Heart left ventricle (tissue), 16 donors: ENCODE measurements at places on chromosomes 5 and 9. TPM values are rescaled to one million over a fixed set of nuclear protein-coding genes. Genes with fewer than 3 reads are reported as not detected.

- no peak overlapping the region for H3K4me3 ChIP-seq
- no peaks in the 10 kb centered on the region for H3K36me3 ChIP-seq
Observed at GRCh38 chr5:122267185-122267584, 44.9 kb upstream of the SNCAIP start.

DNA sequence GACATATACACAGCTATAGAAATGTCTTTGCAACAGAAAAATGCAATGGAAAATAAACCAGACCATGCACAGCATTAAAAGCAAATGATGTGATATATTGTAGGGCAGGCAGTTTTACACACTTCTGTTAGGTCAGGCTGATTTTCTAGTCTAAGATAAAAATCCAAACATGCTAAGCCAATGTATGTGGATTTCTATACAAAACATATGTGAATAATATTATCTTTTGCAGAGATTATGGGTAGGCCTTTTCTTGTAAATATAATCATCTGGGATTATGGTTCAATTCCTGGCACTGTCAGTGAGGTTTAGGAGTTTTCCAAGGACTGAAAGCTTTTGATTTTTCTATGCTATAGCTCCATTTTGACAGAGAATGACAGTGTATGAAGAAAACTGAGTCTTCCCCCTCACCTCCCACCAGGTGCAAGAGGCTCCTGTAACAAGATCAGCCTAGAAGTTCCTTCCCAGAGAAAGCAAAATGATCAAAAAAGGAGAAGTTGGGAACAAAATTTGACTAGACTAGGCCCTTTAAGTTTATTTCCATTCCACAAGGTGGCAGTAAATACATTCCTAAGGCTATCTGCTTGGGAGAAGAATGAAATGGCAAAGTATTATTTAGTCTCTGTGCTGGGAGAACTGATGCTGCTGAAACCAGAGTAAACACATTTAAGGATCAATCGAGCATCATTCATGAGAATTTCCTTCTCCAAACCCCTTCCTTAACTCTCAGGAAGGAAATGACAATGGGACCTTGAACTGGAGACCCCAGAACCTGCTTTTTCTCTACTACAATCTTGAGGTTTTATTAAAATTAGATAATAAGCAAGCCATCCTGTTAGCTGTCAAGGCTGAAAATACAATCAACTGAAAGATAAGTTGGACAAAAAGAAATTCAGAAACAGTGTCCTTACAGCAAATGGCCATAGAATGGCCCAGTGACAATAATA is 133.0 kb upstream of the TUT7 start:
- no peaks in the 10 kb centered on the region for H3K36me3 ChIP-seq
- no peak overlapping the region for H3K4me3 ChIP-seq
- peaks cover 8% of the 10 kb centered on the region for H3K4me1 ChIP-seq
- no peak overlapping the region for H3K27ac ChIP-seq

DNA sequence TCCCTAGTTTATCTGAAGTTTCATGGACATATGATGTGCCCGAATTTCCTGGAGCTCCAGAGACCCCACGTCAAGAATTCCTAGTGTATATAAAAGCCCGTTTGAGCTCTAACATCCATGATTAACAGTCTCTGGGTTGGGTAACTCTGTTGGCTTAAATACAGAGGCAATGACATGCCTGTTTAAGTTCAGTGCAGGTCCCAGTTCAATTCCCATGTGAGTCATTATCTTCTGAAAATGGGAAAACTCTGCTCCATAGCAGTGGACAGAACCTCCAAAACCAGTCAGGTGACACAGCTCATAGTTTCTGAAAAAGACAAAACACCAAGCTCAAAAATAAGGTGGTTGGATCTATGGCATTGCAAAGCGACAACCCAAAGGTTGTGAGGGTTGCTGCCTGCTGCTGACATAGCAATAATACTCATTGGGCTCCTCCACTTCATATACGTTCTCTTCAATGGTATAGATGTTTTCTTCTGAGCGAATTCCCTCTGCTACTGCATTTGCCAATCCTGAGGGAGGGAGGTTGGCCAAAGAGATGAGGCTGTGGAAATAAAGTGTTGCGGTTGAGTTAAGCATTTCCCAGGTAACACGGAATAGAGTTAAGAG is 22.0 kb downstream of the HAVCR2 start:
- no peaks in the 10 kb centered on the region for H3K36me3 ChIP-seq
- no peaks in the 10 kb centered on the region for H3K27me3 ChIP-seq
- H3K27ac ChIP-seq: no peak overlapping the region
- no peak for DNase-seq
- no peaks in the 10 kb centered on the region for H3K4me1 ChIP-seq

DNA sequence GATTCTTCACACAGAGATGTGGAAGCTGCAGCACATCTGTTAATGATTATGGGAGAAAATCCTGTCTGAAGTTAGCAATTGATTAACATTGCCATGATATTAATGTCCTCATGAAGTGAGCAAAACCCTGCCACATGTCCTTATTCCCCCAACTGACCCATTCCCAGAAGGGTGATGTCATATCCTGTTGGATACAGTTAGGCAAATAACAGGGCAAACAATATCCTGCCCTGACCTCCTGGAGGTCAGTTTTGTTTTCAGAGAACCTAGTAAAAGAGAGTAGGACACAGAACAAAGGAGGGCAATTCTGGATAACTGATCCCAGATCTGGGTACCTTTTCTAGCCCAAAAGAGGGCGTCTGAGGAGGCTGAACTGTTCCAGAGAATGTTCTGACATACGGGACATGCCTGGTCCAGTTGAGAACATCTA is 11.0 kb downstream of the ABLIM3 start:
- peaks cover 100% of the 10 kb centered on the region for H3K4me1 ChIP-seq
- no peaks in the 10 kb centered on the region for H3K36me3 ChIP-seq
- H3K27me3 ChIP-seq: no peaks in the 10 kb centered on the region

GRCh38 chr9:88604836-88605511 is 70.0 kb downstream of the NXNL2 start:
- H3K4me1 ChIP-seq: peaks cover 4% of the 10 kb centered on the region
- H3K27ac ChIP-seq: peak overlapping the region; percentile 39
- H3K4me3 ChIP-seq: no peak overlapping the region
- no peaks in the 10 kb centered on the region for H3K36me3 ChIP-seq
- H3K27me3 ChIP-seq: no peaks in the 10 kb centered on the region

GRCh38 chr5:17403695-17404490 is 94.1 kb upstream of the TAF11L2 start:
- DNase-seq: no peak
- H3K27me3 ChIP-seq: peaks cover 25% of the 10 kb centered on the region
- no peaks in the 10 kb centered on the region for H3K36me3 ChIP-seq
- H3K27ac ChIP-seq: no peak overlapping the region
- no peaks in the 10 kb centered on the region for H3K4me1 ChIP-seq

DNA sequence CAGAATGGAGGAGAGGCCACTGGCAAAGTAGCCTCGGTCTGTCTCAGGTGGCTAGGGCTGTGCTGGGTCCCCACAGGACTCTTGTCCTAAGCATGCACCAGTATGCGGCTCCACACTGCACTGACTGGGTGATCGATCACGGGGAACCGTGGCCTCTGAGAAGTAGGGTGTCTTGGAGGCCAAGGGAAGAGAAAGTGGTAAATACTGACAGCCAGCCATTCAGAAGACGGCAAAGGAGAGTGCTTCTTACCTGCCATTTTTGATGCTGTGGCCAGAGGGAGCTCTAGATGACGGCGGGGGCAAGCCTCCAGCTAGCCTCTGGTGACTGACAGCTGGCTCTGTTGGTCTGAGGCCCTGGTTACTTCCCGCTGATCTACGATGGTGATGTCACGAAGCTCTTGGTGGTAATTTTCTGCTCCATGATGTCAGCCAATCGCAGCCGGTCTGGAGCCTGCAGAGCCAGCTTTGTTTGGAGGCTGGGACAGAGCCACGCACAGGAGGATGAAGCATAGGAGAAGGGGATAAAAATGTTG is 40.4 kb upstream of the GADD45G start:
- no peak for DNase-seq
- no peak overlapping the region for H3K27ac ChIP-seq
- no peak overlapping the region for H3K4me3 ChIP-seq
- no peaks in the 10 kb centered on the region for H3K27me3 ChIP-seq
- H3K36me3 ChIP-seq: no peaks in the 10 kb centered on the region

DNA sequence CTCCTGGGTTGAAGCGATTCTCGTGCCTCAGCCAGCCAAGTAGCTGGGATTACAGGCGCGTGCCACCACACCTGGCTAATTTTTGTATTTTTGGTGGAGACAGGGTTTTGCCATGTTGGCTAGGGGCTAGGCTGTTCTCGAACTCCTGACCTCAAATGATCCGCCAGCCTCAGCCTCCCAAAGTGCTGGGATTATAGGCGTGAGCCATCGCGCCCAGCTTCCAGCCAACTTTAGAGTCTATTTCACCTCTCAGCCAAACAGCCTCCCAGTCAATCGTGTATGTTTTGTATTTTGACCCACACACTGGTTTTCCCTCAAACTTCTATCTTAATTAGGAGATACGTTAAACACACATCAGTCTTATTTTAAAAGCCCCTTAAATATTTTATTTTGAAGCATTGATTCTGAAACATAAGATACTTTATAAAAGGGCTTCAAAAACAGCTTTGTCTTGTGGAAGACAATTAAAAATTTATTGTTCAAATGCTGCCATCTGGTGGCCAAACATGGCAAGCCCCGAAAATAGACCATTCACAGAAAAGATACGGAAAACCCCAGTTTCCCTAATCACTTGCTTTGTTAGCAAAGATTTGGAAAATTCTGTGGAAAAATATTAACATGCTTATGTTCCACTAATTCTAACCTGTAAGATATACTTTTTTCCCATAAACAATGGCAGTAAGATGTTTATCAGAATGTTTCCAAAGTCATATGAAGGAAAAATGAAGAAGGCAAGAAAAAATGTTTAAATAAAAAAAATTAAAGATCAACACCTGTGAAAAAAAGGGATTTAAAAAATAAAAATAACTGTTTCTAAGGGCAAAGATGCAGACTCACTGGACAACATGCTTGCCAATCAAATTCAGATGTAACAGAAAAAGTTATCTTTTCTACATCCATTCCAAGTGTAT is 33.1 kb downstream of the APTX start:
- no peak overlapping the region for H3K27ac ChIP-seq
- DNase-seq: peak; percentile 32
- no peaks in the 10 kb centered on the region for H3K4me1 ChIP-seq

GRCh38 chr9:123049589-123050222 is 16.2 kb downstream of the GPR21 start:
- no peak overlapping the region for H3K4me3 ChIP-seq
- H3K27ac ChIP-seq: peak overlapping the region; percentile 29
- peaks cover 14% of the 10 kb centered on the region for H3K4me1 ChIP-seq
- no peak for DNase-seq
- no peaks in the 10 kb centered on the region for H3K36me3 ChIP-seq

- no peaks in the 10 kb centered on the region for H3K36me3 ChIP-seq
- H3K27me3 ChIP-seq: no peaks in the 10 kb centered on the region
- no peak overlapping the region for H3K27ac ChIP-seq
- DNase-seq: no peak
Observed at GRCh38 chr9:104675611-104676010, 18.7 kb upstream of the OR13D1 start.

- H3K36me3 ChIP-seq: no peaks in the 10 kb centered on the region
- no peak overlapping the region for H3K27ac ChIP-seq
- no peaks in the 10 kb centered on the region for H3K27me3 ChIP-seq
- no peaks in the 10 kb centered on the region for H3K4me1 ChIP-seq
- no peak overlapping the region for H3K4me3 ChIP-seq
Observed at GRCh38 chr5:170854566-170854965, 7.3 kb upstream of the RANBP17 start.

GRCh38 chr5:36363101-36363500 is 61.4 kb upstream of the RANBP3L start:
- H3K4me1 ChIP-seq: no peaks in the 10 kb centered on the region
- no peak overlapping the region for H3K4me3 ChIP-seq
- DNase-seq: no peak
- no peaks in the 10 kb centered on the region for H3K36me3 ChIP-seq
- no peak overlapping the region for H3K27ac ChIP-seq
- H3K27me3 ChIP-seq: no peaks in the 10 kb centered on the region

- peaks cover 44% of the 10 kb centered on the region for H3K4me1 ChIP-seq
- H3K27me3 ChIP-seq: no peaks in the 10 kb centered on the region
- DNase-seq: no peak
Observed at GRCh38 chr5:115858396-115858795, 16.7 kb downstream of the AP3S1 start.

- H3K36me3 ChIP-seq: peaks cover 5% of the 10 kb centered on the region
- no peaks in the 10 kb centered on the region for H3K27me3 ChIP-seq
- no peak overlapping the region for H3K4me3 ChIP-seq
- DNase-seq: peak; percentile 8
- H3K4me1 ChIP-seq: no peaks in the 10 kb centered on the region
Observed at GRCh38 chr5:35651002-35651756, 33.5 kb downstream of the SPEF2 start.

GRCh38 chr9:526904-527591 is 312.4 kb downstream of the DOCK8 start:
- no peak for DNase-seq
- no peak overlapping the region for H3K27ac ChIP-seq
- H3K36me3 ChIP-seq: no peaks in the 10 kb centered on the region
- H3K27me3 ChIP-seq: no peaks in the 10 kb centered on the region

GRCh38 chr5:137438932-137439331 is 60.2 kb downstream of the SPOCK1 start:
- H3K36me3 ChIP-seq: no peaks in the 10 kb centered on the region
- no peaks in the 10 kb centered on the region for H3K27me3 ChIP-seq
- H3K27ac ChIP-seq: no peak overlapping the region
- no peaks in the 10 kb centered on the region for H3K4me1 ChIP-seq
- no peak for DNase-seq

DNA sequence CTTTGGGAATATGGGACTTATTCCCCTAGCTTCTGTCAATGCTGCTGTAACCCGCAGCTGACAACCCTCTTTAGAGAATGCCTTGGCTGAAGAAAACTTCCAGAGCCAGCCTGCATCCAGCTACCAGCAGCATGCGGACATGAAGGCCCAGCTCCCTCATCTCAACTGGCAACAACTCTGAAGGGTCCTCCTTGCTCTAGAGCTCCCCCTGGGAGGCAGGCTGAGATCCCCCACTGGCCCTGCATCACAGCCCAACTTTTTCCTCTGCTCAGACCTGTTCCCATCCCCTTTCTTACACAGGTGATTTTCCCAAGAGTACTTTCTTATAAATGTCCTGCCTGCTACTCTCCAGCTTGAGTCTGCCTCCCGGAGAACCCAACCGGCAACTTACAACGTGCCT is 18.7 kb upstream of the WNT8A start:
- no peak overlapping the region for H3K4me3 ChIP-seq
- no peaks in the 10 kb centered on the region for H3K27me3 ChIP-seq

- peaks cover 69% of the 10 kb centered on the region for H3K4me1 ChIP-seq
- H3K27ac ChIP-seq: peak overlapping the region; percentile 95
- no peaks in the 10 kb centered on the region for H3K27me3 ChIP-seq
- H3K36me3 ChIP-seq: peaks cover 32% of the 10 kb centered on the region
Observed at GRCh38 chr5:176533390-176533789, 3.8 kb downstream of the RNF44 start.

- DNase-seq: no peak
- no peaks in the 10 kb centered on the region for H3K27me3 ChIP-seq
- no peak overlapping the region for H3K4me3 ChIP-seq
- H3K4me1 ChIP-seq: no peaks in the 10 kb centered on the region
- no peak overlapping the region for H3K27ac ChIP-seq
- H3K36me3 ChIP-seq: no peaks in the 10 kb centered on the region
Observed at GRCh38 chr9:72292256-72292682, 72.7 kb downstream of the ZFAND5 start.

PCDHB9 gene
- total RNA-seq: 0.91 TPM

TESK1 gene
- 24.5 TPM for total RNA-seq

RMRP gene
- 18,741 TPM for total RNA-seq

FER gene
- total RNA-seq: 21.0 TPM

CNTNAP3 gene
- total RNA-seq: 12.4 TPM

STKLD1 gene
- total RNA-seq: 0.52 TPM

TRIM7 gene
- 6.1 TPM for total RNA-seq

DOCK8 gene
- 2.2 TPM for total RNA-seq

PRRT1B gene
- not detected for total RNA-seq

SPRY4 gene
- 13.9 TPM for total RNA-seq

PHF24 gene
- total RNA-seq: 0.56 TPM

PLEKHG4B gene
- total RNA-seq: 0.13 TPM

CXXC5 gene
- 36.3 TPM for total RNA-seq

SPOUT1 gene
- 16.7 TPM for total RNA-seq

CAST gene
- total RNA-seq: 566 TPM

PIP5K1B gene
- 28.0 TPM for total RNA-seq

REXO4 gene
- 18.8 TPM for total RNA-seq
